SJSA1 (cell line): ENCODE measurements at places on chromosomes 12 and 14. TPM values are rescaled to one million over a fixed set of nuclear protein-coding genes. Genes with fewer than 3 reads are reported as not detected.
A peak's percentile ranks its signal among the peaks of the same experiment; 100 is the strongest.

DNA sequence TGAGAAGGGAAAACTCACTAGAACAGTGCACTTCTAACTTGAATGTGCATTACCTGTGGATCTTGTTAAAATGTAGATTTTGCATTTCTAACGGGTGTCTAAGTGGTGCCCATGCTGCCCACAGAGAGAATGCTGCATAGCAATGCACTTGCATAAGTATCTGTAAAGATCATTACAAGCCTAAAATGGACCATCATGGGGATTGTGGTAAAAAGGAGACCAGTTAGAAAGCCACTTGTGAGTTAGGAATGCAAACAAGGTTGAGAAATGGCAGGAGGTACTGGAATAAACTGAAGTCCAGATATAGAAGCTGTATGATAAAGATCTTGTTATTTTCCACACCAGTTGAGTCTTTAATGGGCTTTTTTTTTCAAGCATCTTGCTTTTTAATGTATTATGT is 18.8 kb downstream of the AVPR1A start:
- DNase-seq = no peak

DNA sequence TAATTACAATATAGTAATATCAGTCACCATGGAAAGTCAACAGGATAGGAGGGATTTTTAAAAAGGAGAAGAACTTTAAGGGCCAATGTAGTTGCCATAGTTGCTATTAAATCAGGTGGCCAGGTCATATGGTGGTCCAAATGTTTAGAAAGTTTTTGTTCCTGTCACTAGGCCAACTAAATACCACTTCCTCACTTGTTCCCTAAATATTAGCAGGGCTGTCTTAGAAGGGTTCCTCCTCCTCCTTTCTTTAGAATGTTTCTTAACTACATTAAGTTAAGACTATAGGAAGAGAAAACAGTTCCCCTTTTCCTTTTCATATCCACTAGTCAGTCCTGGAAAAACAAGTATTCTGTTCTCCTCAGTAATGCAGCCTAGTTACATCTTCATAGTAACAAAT is 50.3 kb downstream of the MON2 start:
- no peak for DNase-seq

GRCh38 chr12:107379852-107380567 is 286.7 kb upstream of the CRY1 start:
- DNase-seq = peak; percentile 53

DNA sequence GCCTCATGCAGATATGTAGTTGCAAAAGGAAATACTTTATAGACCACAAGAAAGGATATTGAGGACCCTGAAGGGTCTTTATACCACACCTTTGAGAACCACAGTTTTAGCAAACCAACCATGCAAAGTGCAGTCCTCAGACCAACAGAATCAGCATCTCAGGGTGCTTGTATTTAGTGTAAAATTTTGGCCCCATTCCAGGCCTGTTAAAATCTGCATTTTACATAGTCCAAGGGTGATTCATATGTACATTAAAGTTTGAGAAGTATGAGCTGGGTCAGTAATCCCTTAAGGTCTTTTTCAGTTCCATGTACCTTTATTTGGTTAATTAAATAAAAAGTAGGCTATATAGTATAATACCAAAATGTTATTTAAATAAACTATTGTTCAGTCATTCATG is 91.2 kb downstream of the WNK1 start:
- no peak for DNase-seq

GRCh38 chr12:106301241-106301610 is 1.3 kb upstream of the TCP11L2 start:
- no peak for DNase-seq

EFS gene
- not detected in 2 replicates for total RNA-seq

SLCO1A2 gene
- not detected in 2 replicates for total RNA-seq

MYO1H gene
- not detected in 2 replicates for total RNA-seq

- DNase-seq = no peak
Measured at GRCh38 chr12:1019283-1019682, 28.3 kb downstream of the ERC1 start.

PAX9 gene
- total RNA-seq = 1.0 and 3.8 TPM in 2 replicates

PLD4 gene
- total RNA-seq = not detected in 2 replicates

ERBB3 gene
- not detected in 2 replicates for total RNA-seq

BICDL1 gene
- total RNA-seq = not detected in 2 replicates

FGF23 gene
- not detected in 2 replicates for total RNA-seq

DNA sequence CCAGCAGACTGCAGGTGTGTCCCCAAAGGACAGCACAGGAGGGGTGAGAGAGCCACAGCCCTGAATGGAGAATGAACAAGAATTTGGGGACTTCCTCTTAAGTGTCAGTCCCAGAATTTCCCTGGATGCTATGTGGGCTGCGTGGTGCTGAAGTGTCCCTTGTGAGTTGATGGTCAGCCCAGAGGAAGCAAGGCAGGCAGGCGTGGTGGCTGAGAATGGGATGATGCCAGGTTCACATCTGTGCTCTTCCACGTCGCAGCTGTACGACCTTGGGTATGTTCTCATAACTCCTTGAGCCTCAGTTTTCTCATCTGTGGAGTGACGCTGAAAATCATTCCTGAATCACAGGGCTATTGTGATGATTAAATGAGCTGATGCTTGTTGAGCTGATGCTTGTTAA is 62.1 kb upstream of the GPATCH2L start:
- DNase-seq = no peak

NPFF gene
- not detected in 2 replicates for total RNA-seq

KLHL33 gene
- not detected in 2 replicates for total RNA-seq

DNA sequence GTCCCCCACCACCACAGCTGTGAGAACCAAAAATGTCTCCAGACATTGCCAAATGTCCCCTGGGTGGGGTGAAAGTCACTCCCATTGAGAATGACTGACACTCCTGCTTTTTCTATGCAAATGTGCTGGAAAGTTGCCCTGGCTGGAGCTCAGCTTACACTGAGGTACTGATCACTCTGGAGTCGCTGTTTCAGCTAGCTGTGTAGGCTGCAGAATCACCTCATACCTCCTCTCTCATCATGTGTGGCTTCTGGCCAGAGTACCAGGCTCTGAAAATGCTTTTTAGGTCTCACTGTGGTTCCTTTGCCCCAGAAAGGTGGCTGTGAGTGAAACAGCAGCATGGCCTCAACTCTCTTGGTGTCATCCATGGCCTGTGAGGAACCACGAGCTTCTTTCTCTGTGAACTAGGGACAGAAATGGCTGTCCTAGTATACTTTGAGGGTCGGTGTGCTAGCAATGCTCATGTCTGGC is 414.4 kb downstream of the DPF3 start:
- DNase-seq = no peak

DNA sequence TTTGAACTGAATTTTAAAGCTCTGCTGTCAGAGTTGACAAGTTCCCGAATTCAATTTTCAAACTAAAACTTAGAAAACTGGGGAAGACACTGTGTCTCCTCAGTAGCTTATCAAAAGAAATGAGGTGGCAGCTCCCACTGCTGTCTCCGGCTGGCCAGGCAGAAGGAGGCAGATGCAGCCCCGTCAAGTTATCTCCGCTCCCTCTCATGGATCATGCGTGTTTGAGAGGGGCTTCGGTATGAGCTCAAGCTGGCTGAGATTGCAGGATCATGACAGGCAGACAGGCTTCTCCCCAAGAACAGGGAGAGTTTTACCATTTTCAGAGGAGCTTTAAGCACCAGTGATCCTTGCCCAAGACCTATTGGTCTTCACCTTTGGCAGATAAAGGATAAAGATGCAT is 88.8 kb downstream of the NEDD1 start:
- no peak for DNase-seq

SLC38A2 gene
- 188 and 238 TPM in 2 replicates for total RNA-seq

DNA sequence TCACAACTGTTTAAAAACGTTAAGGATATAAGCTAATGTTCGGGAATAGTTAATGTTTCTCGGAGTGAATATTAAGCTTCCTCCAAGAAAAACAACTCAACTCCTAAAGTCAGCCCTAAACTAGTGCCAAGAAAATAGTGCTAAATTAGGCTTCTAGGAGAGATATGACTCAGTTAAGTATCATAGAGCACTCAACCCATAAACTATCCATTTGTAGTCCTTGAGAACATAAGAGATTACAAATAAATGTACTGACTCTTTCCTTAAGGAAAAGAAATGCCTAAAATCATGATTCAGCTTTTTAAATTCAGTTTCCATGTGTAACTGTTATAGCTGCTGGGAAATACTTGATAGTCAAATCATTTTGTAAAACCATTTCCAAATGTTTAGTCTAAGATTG is 117.1 kb downstream of the HMGA2 start:
- DNase-seq = no peak

GRCh38 chr14:97571866-97572555 is 774.8 kb downstream of the VRK1 start:
- no peak for DNase-seq

- DNase-seq = no peak
Measured at GRCh38 chr12:22684140-22685118, 59.5 kb downstream of the ETNK1 start.

- DNase-seq = no peak
Measured at GRCh38 chr14:21987937-21988336, 314.3 kb upstream of the OR4E1 start.

DNA sequence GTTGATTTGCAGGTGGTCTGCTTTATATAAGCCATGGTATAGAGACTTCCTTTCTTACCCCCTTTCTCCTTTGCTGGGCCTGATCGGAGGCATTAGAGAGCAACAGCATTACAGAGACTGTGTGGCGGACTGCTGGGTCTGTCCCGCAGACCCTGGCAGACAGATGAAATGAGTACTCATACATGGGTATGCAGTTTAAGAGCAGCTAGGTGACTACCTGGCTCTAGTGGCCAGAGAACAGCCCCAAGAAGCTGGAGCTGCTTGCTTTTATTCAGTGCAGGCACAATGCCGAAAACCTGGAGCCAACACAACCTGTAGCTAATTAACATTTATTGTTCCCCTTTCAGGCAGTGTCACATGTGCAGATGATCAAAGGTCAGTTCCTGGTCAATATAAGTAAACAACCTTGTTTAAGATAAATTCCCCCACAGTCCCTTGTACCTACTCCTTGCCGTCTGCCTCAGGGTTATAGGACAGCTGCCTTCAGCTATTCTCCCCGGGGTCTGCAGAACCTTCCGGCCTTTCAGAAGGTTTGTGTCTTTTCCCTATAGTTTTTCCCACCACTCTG is 160.0 kb downstream of the TRHDE start:
- no peak for DNase-seq

TOMM20L gene
- total RNA-seq = not detected in 2 replicates
